Mucosa of gallbladder (tissue), 1 donor: ENCODE measurements at places on chromosomes 1 and 21.
A peak's percentile ranks its signal among the peaks of the same experiment; 100 is the strongest.

- no peak for DNase-seq
These were observed 53.6 kb downstream of the SPATA46 start for GRCh38 chr1:162323023-162323422.

DNA sequence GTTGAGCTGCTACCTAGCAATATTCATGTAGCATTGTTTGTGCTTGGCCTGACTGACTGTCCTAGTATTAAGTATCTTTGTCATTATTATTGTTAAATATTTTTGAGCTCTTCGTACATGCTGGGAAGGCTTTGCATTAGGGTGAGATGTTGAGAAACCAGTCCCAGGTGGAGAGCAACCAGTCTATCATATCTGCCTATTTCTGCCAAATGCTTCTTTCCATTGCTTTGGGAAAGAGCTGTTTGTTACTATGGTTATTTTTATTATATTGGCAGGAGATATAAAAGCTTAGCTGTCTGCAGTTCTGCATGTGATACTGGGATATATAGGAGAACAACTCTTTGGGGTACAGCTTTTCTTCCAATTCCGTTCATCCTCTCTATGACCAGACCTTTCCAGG lies 85.1 kb downstream of the CLDN17 start:
- no peak for DNase-seq

- no peak for DNase-seq
These were observed 15.3 kb downstream of the CASZ1 start for GRCh38 chr1:10781137-10781536.

GRCh38 chr21:44925378-44925755 lies 4.7 kb upstream of the ITGB2 start:
- no peak for DNase-seq

DNA sequence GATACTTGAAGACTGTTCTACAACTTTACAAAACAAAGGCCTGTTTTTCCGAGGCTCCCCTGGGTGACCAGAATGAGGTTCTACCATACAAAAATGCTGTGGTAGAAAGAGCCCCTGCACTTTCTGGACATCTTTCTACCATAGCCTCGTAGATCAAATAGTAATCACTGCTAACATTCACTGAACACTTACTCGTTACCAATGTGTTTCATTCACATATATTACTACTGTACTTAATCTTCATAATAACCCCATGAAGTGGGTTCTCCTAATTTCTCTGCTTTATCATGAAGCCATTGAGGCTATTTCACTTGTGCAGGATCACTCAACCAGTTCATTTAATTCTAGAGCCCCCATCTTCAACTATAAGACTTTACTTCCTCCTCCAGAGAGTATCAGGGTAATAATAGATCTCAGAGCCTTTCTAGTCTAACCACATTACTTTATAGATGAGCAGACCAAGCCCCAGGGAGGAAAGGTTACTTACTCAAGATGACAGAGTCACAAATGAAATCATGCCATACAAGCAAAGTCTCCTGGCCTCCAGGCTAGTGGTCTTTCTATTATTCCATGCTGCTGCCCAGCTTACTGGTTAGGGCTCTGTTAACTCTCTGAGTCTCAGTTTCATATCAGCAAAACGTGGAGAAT lies 46.7 kb upstream of the OSBPL9 start:
- DNase-seq: no peak

DNA sequence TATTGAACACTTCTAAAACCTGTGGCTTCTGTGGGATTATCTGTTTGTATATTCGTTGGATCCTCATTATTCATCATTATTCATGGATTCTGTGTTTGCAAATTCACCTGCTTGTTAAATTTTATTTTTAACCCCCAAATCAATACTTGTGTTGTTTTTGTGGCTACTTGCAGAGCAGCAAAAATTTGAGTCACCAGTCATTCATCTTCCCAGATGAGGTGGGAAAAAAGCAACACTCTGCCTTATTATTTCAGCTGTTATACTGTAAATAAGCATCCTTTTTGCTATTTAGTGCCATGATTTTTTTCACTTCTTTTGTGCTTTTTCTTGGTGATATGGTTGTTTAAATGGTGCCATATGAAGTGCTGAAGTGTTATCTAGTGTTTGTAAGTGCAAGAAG lies 56.7 kb downstream of the RASAL2 start:
- DNase-seq: no peak

DNA sequence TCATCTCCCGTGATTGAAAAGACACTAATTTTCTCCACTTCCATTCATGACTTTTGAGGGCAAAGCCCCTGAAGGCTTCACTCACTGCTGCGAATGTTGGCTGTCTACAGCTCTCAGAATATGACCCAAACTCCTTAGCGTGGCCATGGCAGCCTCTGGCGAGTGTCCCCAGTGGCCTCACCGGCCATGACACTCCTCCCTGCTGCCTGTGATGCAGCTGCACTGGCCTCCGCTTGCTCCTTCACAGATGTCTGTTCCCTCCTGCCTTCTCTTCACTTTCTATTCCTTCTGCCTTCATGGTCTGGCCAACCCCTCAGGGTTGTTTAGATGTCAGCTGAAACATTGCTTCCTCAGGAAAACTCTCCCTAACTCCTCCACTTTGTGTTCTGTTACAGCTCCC lies 30.8 kb upstream of the PTPRF start:
- DNase-seq: no peak

DNA sequence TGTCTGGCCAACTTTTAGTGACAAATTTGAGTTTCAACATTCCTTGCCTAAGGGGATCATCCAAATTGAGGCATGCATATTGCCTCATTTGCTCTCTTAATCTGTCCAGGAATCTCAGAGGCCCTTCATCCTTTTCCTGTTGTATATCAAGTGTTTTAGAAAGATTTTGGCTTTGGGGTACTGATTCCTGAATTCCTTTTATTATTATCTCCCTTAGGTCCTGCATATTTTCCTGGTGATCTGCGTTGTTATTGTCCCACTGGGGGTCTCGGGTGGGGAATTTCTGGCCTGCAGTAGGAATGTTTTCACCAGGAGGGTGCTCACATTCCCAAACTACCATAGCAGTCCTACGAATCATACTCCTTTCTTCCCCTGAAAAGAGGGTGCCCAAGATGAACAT lies 4.4 kb upstream of the AADACL3 start:
- DNase-seq: no peak

DNA sequence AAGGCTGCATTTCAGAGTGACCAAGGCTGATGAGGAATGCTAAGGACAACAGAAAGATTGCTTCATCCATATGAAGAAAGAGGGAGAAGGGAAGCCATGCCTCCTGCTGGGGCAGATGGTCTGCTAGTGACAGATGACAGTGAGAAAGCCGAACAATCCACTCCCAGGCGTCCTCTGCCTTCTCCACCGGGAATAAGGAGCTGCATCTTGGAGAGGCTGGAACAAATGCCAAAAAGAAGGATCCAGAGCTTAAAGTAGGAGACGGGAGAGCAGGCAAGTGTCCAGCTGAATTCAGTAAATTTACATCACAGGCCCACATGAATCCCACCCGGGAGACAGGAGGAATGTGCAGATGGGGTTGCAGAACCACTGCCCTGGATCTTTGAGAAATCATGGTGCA lies 33.4 kb downstream of the DDX20 start:
- no peak for DNase-seq

DNA sequence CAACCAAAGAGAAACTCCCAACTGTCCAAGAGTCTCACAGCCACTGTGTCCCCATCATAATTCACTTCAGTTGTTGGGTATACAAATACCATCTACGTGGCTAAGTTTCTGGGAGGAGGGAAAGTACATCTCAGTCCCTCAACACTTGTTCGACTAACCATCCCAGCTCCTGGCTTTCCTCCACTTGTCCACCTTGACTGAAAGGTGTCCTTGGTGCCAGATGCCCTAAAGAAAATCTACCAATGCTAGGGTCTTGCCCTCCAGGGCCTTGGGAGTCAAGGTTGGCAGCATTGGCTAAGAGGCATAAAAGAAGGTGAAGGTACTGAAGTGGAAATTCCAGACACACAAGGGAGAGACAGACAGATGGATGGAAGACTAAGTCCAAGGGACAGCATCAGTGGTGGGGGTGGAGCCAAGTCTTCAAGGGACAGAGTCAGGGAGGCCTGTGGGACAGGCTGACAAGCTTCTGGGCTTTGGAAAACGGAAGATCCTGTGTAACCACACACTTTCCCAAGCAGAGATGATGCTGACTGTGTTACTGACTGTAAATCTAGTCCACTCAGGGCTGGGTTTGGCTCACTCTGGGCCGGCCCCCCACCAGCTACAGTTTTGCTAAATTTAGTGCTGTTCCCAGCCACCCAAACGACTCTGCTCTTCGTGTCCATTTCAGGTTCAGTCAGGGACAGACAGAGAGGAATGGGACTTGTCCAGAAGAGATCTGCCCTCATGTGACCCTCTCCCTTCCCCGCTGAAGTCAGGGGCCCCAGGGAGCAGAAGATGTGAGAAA lies 60.1 kb downstream of the CD34 start:
- no peak for DNase-seq

DNA sequence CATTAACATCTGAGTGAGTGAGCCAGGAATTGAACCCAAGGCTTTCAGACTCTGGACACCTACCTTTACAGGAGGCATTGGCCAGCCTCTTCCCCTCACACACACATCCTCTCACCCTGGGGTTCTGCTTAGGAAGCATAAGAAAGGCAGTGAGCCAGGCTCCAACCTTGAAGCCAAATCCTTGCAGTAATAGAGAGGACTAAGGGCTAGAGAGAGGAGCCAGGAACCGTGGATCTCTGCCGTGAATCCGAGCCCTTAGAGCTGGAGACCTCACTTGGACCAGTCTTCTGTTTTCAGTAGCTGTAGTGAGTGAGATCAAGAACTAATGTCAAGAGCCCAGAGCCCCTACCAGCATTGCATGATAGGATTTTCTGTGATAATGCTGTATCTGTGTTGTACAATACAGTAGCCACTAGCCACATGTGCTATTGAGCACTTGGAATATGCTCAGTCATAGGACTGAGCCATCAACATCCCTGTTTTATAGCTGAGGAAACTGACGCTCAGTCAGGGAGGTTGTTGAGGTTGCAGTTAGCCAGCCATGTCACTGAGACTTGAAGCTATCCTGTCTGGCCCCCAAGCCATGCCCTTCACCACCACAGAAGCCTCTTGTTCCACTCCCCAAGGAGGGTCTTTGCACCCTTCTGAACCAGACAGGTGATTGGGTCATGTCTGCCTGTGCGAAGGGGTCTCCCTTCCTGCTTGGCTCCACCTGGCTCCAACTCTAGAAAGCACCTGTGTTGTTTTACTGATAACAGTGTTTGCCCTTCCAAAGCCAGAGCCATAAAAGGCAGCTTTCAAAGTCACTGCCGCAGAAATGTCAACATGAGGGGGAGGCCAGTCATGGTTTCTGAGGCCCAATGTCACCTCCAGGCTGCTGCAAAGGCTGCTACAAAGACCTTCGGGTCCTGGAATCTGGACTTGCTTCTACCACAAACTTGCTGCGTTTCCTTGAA lies 101.1 kb upstream of the JUN start:
- peak; percentile 71 for DNase-seq

- no peak for DNase-seq
These were observed 944 bp downstream of the PLPPR5 start for GRCh38 chr1:99003581-99004253.

DNA sequence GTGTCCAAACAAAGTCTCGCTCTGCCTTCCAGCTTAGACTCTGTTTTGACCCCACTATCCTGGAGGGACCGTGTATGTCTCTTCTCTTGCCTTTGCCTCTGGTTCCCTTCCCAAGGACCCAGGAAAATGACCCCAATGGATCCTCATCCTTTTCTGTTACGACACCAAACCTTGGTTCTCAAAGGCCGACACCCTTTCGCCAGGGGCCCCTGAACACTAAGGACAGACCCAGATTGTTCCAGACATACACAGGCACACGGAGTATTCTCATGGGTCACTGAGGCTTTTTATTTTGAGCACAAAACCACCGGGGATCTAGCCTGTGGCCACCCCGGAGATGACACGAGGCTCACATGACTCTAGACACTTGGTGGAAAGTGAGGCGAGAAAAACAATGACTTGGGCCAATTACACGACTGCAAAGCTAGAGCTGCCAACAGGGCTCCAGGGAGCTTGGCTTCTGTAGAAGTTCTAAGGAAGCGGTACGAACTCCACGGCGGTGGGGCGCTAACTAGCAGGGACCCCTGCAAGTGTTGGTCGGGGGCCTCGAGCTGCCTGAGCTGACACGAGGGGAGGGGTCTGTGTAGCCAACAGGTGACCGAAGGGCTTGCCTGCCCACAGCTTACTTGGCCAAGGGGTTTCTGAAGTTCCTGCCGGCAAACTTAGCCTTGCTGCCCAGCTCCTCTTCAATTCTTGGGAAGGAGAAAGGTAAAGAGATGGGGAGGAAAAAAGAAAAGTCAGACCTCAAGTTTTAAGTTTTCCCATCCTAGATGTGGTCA lies 17.6 kb downstream of the ENO1 start:
- no peak for DNase-seq

GRCh38 chr1:174190691-174191199 lies 31.4 kb downstream of the RABGAP1L start:
- no peak for DNase-seq

DNA sequence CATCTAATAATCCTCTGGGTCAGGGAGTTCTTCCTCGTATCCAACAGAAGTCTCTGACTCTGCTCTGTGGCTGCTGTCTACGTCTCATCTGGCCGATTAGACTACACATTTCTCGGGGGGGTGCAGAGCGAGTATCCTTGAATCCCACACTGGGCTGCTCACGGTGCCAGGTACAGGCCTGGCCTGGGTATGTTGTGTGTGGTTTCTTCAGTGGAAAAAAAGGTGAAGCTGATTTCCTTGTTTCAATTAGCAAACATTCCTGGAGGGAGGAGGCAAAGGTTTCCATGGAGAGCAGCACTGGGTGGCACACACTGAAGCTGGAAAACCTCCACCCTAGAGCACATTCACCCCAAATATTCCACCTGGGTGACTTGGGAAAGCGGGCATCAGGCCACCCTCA lies 2.0 kb upstream of the RAB7B start:
- DNase-seq: no peak

DNA sequence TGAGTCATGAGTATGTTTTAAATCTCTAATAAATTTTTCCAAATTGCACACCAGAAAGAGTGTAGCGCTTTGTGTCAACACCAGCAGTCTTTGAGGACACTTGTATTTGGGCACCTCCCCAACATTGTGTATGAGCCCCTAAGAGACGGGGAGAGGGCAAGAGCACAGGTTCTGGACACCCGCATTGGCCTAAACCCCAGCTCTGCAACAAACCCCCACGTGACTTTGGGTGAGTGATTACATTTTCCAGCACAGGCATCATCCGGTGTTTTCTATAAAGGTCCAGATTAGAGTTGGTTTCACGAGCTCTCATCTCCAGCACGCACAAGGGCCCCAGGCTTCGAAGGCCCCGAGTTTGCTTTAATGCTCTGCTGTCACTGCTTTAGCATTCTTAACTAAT lies 66.3 kb upstream of the SLC45A1 start:
- no peak for DNase-seq
